Stimulated activated CD4-positive, alpha-beta T cell treated with anti-CD3 and anti-CD28 coated beads, Interleukin-15, amount 100 ng/mL, for 24 hours (primary cell): ENCODE measurements at places on chromosomes 6 and 20.

DNA sequence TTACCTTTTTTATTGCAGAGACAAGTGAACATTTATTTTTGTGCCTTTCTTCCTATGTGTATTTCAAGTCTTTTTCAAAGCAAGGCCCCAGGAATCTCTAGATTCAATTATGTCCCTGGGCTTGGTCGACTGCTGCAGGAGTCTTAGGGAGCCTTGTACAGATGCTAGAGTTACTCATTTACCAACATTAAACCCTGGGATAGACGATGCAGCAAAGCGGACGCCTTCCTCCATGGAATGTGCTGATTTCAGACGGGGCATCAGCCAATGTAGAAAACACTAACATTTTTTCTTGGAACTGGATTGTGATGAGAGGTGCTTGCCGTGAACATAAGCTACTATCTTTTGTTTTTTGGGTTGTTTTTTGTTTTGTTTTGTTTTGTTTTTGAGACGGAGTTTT is 55.9 kb downstream of the CD164 start:
- DNase-seq, result no peak

GRCh38 chr6:31354864-31355582 is 2.0 kb downstream of the HLA-B start:
- DNase-seq, result peak; percentile 21

GRCh38 chr20:44918761-44919160 is 8.9 kb downstream of the PABPC1L start:
- no peak for DNase-seq

DNA sequence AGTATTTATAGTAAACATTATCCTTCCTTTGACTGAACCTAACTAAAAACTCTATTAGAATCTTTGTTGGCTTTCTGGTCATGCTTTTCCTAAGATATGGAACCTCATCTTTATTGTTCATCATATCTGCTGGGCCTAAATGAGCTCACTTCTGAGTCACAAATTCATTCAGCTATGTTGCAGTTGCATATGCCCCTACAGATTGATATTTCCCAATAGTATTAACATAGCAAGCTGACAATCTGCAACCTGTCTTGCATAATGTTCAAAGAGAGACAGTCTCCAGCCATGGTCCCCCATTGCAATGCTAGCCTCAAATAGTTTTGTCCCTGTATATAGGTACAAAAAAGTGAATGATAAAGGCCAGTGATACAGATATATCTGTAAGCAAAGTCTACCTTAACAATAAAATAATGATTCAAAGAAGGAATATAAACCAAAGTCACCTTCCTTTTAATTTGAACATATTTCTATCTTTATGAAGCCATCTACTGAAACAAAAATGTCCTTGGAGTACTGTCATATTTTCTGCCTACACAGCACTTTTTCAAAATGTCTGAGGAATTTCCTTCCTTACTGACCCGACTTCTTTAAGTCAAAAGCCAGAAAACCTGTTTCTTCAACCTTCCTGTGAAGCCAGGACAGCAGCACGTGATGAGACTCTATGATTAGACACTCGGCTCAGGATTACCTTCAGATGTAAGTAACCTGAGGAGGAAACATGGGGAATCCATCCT is 140.7 kb downstream of the UBE3D start:
- DNase-seq, result no peak

GRCh38 chr6:64243618-64244017 is 608.0 kb downstream of the PHF3 start:
- no peak for DNase-seq

DNA sequence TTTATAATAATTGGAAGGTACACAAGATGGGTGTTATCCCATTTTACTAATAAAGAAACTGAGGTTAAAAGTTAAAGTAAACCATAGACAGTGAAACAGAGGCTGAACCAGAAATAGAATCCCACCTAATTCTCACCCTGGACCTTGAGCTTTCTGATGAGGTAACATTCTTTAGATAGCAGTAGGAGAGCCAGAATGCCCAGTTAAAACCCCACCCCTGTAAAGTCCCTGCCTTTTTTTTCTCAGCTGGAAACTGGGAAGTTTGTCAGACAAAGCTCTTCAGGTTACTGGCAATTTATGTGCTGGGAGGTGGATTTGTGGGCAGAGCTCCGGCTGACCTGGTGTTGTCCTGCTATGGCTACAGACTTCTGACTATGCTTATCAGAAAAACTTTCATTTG is 1.9 kb upstream of the MCHR2 start:
- no peak for DNase-seq
